ENCODE measurements at places on chromosomes 2 and 18.

- DNase-seq, result no peak
Measured at GRCh38 chr18:24988253-24988840, 363.6 kb downstream of the ZNF521 start.

GRCh38 chr2:66748939-66749338 is 314.0 kb downstream of the MEIS1 start:
- DNase-seq, result no peak

DNA sequence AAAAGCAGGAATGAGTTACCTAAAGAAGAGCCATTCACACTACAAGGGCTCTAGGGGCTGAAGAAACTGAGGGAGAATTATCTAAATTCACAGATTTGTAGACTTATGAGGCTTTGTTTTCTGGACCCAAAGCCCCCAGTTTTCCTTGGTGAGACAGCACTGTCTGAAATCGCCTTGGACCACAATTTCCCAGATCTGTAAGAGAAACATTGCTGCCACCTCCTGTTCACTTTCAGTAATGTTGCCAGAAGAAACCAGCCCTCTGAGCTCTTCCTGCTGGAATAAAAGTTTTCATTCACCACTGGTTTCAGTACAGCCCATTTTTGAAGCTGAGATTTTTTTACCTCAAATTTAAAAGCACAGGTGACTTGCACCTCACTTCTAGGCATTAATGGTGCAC is 169.2 kb downstream of the CDH20 start:
- peak; percentile 33 for DNase-seq

DNA sequence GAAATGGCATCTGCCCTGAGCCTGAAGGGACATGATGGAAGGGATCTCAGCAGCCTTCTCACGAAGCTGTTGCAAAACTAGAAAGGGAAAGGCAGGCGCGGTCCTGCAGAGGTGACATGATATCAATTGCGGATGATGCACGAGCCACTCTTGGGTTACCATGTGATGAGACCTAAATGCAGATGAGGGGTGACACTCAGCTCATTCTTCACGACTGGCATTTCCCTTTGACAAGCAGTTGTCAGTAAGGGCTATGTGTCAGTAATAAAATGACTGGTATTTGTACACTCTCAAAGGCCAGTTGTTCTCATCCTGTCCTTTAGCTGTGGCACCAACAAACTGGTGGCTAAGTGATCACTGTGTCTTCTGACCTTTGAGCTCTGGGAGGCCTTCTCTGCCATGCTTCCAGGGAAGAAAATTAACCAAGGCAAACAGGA is 273.6 kb downstream of the ETAA1 start:
- no peak for DNase-seq

DNA sequence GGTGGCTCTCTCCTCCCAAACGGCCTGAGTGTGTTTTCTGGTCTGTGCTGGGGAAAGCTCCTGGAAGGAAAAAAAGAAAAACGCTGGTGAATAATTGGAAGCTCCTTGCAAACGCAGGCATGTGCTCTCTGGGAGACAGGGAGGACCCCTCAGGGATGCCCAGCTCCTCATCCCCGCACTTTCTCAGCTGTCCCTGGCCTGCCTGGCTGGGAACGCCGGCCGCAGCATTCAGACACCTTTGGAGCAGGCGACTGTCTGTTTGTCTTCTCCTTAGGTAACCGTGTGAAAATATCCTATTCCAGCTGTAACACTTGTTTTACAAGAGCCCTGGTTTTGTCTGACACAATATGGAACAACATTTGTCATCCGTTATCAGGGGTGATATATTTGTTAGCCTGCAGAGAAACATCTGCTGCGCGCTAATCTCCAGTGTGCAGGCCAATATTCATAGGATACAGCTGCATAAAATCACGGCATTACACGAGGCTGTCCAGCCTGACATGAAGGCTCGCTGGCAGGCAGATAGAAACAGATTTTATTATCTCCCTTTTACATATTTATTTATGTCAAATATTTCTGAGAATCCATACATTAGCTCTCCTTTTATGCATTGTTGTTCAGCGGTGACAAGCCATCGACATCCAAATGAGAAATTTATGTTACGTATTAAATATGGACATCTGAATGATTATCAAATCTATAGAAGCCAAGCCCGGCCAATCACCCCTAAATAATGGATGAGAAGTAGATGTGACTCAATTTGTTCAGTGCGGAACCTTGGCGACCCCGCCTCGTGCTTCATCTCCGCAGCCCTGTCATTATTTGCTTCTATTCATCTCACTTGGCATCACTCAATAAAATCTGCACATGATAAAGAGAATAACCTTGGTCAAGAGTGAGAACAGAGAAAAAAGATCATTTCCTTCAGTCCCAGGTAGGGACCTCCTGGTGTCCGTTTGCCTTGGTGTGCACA is 675.1 kb upstream of the SALL3 start:
- no peak for DNase-seq

DNA sequence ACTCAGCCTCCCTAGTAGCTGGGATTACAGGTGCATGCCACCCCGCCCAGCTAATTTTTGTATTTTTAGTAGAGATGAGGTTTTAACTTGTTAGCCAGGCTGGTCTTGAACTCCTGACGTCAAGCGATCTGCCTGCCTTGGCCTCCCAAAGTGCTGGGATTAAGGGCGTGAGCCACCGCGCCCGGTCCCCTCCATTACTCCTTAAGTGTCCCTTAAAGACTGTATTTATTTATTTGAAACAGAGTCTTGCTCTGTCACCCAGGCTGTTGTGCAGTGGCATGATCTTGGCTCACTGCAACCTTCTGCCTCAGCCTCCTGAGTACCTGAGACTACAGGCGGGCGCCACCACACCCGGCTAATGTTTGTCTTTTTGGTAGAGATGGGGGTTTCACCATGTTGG is 148.6 kb downstream of the TGIF1 start:
- no peak for DNase-seq

DNA sequence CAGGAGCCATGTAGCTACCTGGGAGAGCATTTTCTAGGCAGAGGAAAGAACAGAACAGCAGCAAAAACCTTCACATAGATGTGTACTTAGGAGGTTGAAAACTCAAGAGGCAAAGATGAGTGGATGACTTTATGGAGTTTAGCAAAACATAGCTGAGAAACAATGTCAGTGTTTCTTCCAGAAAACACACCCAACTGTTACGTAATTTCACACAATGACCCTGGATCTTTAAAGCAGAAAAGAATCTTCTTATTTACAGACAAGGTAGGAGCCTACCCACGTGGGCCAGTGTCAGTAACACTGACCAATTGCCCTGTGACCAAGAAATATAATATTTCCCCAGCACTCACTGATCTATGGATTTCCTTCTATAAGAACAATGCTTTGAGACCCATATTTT is 254.6 kb downstream of the CDH20 start:
- DNase-seq, result no peak

DNA sequence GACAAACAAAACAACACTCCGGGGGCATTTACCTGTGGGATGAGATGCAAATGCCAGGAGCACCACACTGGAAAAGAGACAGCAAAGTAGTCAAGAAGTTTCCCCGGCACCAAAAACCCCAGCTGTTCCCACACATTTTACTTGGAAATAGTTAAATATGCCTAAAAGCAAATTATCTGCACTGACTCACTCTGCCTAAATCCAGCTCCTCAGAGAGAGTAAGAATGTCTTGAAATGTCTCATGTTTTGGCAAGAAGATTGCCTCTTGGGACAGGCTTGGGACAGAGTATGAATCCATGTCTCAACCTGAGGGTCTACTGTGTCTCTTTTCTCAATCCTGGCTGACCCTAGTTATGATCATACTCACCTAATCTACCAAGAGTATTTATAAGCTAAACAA is 87.5 kb upstream of the RIOK3 start:
- peak; percentile 42 for DNase-seq

- no peak for DNase-seq
Measured at GRCh38 chr2:73254343-73255006, 20.4 kb downstream of the CCT7 start.

- DNase-seq, result peak; percentile 75
Measured at GRCh38 chr18:76943542-76944339, 121.4 kb downstream of the ZNF236 start.

GRCh38 chr2:29446847-29447246 is 331.6 kb downstream of the CLIP4 start:
- no peak for DNase-seq

DNA sequence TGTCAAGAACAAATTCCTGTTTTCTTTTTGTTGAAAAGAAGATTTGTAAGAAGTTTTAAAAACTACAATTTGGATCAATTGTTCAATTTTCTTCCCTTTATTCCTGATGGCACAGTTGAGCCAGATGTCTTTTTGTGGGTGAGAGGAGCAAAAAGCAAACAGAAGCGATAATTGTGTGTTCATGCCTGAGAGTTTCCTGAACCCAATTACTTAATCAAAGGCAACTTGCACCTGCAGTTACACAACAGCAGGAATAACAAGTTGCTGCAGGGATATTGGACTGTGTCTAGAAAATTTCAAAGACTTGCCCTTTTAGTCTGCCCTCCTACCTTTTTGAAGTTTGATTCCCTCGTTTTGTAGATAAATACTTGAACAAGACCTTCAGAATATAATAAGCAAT is 383.6 kb downstream of the DSEL start:
- no peak for DNase-seq

DNA sequence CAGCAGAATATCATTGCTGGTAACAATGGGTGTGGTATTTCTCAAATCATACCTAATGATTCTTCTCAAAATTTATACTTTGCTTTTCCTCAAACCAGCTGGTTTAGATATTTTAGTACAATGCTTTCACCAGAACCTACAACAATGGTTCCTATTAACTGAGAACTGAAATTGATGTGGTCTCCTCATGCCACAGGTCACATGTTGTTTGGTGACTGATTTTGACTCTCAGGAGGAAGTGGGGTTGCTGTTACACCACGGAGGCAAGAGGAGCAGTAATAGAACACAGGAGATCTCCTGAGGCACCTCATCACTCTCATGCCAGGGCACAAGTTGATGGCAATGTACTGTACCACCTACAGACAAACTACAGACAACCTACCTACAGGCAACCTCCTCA is 3.0 kb upstream of the CEP68 start:
- no peak for DNase-seq

- DNase-seq, result no peak
Measured at GRCh38 chr2:19099181-19099580, 259.2 kb downstream of the OSR1 start.

DNA sequence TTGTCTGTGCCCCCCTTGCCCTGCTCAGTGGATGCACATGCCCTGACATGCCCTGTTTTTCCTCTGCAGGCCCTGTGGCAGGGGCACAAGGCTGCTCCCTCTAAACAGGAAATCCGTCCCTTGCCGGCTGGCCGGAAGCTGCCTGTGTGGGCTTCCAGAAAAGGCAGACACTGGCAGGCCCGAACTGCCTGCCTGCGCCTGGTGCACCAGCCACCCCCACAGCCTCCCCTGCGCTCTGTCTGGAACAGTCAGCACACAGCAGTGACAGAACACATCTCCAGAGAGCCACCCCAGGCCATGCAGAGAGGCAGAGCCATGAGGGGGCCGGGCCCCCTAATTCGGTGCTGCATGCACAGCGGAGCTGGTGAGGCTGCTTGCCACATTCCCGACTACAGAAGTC is 33.5 kb downstream of the LOXHD1 start:
- no peak for DNase-seq

DNA sequence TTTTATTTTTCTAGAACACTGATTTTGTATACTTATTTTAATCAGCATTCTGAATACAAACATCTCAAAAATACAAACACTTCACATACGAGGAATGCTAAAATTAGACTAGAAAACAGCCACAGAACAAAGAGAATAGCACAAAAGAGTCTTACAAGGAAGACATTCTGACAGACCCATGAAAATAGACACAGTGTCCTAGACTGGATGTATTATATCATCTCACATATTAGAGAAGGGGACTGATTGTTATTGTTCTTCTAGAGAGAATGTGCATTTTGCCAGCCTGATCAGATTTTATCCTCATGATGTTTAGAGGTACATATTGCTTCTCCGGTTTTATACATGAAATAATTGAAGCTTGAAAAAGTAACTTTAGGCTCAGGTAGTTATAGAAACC is 357.9 kb downstream of the DPP10 start:
- DNase-seq, result no peak

DNA sequence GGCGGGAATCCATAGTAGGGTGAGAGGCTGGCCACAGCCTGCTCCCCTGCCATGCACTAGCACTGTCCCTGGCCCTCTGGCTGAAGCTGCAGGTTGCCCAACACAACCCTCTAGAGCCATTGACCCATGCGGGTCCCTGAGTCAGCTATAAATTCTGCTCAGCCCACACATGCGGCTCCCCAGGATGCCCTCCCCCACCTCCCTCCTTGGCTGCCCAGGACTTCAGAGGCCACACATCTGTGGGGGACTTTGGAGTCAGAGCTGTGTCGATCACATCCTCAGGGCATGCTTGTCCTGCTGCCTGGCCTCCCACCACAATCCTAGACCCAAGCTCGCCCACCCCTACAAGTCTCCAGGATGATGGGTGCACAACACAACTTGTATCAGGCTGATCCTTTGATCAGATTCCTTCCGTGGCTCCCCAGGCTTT is 97.0 kb downstream of the TFCP2L1 start:
- no peak for DNase-seq

DNA sequence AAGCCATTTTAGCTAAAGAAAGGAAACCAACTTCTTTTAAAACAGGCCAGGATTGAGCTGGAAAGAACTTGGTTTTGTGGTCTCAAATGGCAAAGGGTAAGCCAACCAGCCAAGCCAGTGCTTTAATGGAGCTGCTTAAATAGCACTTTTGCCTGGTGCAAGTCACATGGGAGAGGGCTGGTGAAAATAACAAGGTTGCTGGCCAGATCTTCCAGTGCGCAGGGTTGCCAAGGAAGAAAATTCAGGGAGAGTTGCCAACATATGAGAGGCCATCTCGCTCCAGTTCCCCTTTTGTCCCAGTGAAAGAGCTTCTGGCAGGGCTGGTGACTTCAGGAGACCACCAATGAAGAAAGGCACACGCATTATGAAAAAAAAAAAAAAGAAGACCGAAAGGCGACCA is 57.3 kb downstream of the IRS1 start:
- DNase-seq, result no peak

GRCh38 chr2:61045999-61046398 is 19.7 kb upstream of the SANBR start:
- DNase-seq, result no peak

GRCh38 chr18:74450626-74451025 is 6.5 kb downstream of the DIPK1C start:
- no peak for DNase-seq

- no peak for DNase-seq
Measured at GRCh38 chr2:197839327-197839726, 34.9 kb downstream of the PLCL1 start.

- DNase-seq, result peak; percentile 39
Measured at GRCh38 chr2:54838585-54839035, 115.1 kb downstream of the EML6 start.

DNA sequence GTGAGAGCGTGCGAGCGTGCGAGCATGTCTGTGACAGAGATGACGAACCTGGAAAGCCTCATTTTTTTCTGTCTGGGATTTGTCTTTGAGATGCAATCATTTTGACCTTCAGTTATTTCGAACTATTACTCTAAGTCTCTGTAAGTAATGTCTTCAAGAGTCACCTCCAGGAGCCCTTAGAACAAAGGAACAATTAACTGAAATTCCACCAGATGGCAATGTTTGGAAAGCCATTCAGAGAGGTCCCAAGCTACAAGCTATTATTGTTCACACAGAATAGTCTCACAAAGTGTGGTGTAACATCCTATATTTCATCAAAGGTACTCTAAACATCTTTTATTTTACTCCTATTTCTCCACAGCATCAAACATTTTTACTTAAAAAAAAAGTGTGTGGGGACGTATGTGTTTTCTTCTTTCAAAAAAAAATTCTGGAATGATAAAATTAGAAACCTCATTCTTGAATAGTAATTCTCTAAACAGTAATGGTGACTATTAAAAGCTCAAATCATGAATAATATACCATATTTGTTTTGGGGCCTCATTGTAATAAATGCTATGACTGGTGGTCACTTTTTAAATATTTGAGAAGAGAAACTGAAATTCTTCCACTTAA is 35.1 kb upstream of the MAPRE2 start:
- no peak for DNase-seq
